ENCODE measurements at places on chromosomes 13 and 19.

- no peak for DNase-seq
Observed at GRCh38 chr13:111212517-111212873, 97.4 kb downstream of the ARHGEF7 start.

- DNase-seq, result no peak
Observed at GRCh38 chr13:21522847-21523246, 63.7 kb upstream of the ZDHHC20 start.

DNA sequence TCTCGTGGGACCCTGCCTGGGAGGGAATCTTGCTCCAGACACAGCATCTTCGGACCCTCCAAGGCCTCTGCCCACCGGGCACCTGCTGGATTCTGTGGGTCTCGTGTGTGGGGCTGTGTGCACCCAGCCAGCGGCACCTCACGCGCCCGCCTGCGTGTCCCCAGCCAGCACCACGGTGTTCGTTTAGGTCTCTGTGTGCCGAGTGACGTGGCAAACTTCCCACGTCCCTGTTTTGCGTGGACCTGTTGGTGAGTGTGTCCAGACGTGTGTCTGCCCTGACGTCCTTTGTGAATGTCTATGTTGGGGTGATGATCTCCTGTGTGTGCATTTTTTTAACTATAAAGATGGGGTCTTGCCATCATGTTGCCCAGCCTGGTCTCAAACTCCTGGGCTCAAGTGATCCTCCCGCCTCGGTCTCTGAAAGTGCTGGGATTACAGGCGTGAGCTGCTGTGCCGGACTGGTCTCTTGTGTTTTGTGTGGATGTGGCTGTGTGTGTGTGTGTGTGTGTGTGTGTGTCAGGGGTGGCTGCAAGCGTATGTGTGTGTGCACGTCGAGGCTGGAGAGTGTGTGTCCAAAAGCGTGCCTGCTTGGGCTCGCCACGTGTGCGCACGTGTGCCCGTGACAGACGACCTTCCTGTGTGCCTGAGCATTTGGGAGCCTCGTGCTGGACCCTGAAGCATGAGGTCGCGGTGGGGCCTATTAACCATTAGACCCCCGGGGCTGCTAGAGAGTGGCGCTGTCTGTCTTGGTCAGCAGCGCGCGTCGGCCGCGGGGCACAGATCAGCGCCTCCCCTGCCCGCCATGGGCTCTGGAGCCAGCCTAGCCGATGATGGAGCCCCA lies 15.7 kb downstream of the ARID3A start:
- no peak for DNase-seq

- DNase-seq, result no peak
Observed at GRCh38 chr19:28061111-28061510, 1151.8 kb downstream of the UQCRFS1 start.

GRCh38 chr19:48329167-48329891 lies 4.0 kb downstream of the EMP3 start:
- peak; percentile 38 for DNase-seq

- no peak for DNase-seq
Observed at GRCh38 chr13:40161931-40162330, 504.5 kb downstream of the FOXO1 start.

DNA sequence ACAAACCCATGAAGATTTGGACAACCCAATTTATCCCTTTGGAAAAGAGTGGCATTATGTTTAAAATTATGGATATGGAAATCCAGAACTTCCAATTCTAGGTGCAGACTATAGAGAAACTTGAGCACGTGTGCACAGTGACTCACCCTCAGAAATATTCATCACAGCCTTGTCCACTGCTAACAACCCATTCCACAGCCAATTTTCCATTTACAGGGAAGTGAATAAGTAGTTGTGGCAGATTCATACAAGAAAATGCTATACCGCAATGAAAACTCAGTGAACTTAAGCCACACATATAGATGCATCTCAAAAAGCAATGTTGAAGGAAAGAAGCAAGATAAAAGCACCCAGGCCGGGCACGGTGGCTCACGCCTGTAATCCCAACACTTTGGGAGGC lies 133.3 kb downstream of the USP12 start:
- no peak for DNase-seq

All from activated CD4-positive, alpha-beta T cell treated with anti-CD3 and anti-CD28 coated beads, Interleukin-2, amount 50 U/mL, for 48 hours (primary cell).